ENCODE measurements at places on chromosomes 12 and 14.

- no peak for DNase-seq
These were observed 3.9 kb downstream of the HOXC5 start for GRCh38 chr12:54036620-54037359.

DNA sequence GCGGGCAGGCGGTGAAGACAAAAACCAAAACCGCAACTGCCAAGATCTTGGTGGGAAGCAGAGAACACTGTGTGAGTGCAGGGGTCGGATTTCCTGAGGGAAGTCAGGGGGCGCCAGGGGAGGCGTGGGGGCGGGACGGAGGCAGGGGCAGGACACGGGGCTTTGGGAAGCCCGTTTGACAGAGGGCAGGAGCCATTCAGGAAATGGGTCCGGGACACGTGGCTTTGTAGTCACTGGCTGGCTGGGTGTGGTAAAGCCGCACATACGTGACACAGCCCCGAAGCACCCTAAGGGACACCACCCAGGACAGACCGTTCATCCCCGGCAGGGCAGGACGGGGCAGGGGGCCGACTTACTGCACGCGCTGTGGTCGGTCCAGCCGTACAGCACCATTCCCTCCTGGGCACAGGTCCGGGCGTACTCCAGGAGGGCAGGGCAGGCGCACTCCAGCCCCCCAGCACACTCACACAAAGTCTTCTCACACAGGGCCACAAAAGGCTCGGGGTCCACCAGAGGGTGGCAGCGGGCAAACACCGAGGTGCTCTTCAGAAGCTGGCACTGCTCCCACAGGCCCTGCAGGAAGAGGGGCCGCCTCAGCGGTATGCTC, 49.4 kb downstream of the VWF start:
- no peak for DNase-seq

GRCh38 chr14:76267322-76268046, 108.5 kb upstream of the ESRRB start:
- no peak for DNase-seq

DNA sequence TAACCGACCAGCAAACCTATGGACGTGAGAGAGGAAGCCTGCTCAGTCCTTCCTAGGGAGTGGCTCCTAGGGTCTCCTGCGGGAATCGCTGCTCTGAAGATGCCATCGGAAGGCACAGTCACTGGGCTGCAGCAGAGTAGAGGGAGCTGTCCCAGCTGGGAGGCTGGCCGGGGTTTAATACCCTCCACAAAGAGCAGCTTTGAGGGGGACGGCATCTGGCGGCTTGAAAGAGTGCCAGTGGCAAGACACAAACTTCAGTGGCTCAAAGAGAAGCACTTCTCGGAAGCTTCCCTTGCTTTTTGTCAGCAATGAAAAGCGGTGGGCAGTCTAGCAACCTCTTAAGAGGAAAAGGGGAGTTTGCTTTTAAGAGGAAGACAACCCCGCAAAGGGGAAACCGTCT, 114.6 kb downstream of the TMEM132C start:
- no peak for DNase-seq

- DNase-seq: no peak
These were observed 59.7 kb upstream of the NAP1L1 start for GRCh38 chr12:76144245-76144549.

DNA sequence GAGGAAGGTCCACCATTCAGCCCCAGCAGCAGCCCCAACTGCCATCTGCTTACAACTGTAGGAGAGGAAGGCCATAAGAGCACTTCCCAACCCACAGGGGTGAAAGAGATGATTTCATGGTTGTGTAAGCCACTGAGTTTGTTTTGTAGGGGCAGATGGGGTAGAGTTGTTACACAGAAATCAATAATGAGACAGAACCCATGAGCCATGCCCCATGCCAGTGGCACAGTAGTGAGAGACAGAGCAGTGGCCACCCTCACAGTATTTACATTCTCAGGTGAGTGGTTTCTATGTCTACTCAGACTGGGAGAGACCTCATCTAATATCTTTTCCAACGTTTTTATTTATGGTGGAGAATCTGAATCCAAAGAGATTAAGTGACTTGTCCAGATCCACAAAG, 68.6 kb downstream of the NUAK1 start:
- no peak for DNase-seq
